Frontal cortex (tissue), 4 donors: ENCODE measurements at places on chromosomes 7 and 10. TPM values are rescaled to one million over a fixed set of nuclear protein-coding genes. Genes with fewer than 3 reads are reported as not detected.

Gene MYOF
- 2.9 TPM for total RNA-seq

DNA sequence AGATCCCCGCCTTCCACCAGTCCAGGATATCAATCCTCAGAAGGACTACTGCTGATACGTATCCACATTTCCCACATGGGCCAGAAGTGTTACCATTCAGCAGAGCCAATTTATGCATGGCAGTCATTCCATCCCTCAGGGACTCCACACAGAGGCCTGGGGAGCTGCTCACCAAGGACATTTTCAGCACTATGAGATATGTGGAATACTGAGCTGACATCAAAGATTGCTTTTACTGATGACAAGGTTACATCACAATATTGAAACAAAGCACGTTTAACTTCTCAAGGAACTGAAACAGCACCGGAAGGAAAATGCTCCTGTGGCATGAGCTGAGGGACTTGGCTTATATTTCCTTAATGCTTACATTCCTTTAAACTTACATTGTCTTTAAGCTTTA, 335.1 kb downstream of the BMPER start:
- DNase-seq = no peak

GRCh38 chr10:7085147-7085912, 325.5 kb downstream of the SFMBT2 start:
- peak; percentile 20 for DNase-seq

GRCh38 chr7:48894574-48894973, 29.8 kb upstream of the CDC14C start:
- DNase-seq = no peak

GRCh38 chr10:105538874-105539273, 897.8 kb downstream of the SORCS3 start:
- DNase-seq = no peak

DNA sequence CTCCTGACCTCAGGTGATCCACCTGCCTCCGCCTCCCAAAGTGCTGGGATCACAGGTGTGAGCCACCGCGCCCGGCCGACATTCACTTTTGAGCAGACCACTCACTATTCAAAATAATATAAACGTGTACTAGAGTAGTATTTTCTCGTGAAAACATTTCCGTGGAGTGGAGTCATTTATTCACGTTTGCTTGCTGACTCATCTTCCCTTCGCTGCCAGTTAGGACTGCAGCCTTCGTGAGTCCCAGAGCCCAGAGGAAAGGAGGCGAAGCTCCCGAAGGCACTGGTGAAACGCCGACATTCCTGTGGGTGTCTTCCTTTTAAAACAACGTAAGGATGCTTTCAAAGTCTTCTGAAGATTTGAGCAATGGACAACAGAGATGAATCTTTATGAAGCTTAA, 10.9 kb upstream of the INPP5A start:
- DNase-seq = no peak

DNA sequence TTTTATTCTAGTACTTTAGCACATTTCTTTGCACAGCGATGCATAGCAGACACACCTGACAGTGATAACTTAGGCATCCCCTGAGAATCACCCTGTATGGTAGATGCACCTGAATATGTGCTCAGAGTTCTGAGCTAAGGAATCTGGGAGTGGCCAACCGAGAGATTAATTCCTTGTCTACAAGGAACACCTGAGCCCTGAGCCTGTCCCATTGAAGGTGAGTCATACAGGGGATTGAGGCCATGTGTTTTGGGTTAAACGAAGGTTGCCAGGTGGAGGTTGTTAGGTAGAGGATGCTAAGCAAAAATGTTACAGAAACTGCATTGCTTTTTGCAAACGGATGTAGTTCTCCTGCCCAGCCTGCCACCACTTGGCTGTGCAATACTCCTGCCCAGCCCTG, 128.9 kb downstream of the AMPH start:
- DNase-seq = no peak

Gene PPP1R17
- total RNA-seq = 2.9 TPM

Gene MACC1
- total RNA-seq = 0.41 TPM

DNA sequence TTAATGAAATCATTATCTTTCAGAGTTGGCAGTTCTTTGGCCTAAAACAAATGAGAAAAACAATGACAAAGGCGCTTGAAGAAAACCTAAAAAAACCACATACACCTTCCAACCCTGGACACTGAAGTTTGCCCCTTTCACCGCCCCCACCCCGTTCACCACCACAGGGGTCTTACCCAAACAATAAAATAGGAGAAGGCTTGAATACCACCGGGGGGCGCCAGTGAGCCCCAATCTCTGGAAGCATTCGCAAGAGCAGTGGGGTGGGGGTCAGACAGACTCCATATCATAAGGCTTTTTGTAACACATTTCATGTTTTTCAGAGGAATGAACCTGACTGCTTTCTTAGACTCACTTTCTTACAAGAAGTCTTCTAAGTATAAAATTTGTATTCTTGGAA, 163.6 kb downstream of the PIP4K2A start:
- no peak for DNase-seq

DNA sequence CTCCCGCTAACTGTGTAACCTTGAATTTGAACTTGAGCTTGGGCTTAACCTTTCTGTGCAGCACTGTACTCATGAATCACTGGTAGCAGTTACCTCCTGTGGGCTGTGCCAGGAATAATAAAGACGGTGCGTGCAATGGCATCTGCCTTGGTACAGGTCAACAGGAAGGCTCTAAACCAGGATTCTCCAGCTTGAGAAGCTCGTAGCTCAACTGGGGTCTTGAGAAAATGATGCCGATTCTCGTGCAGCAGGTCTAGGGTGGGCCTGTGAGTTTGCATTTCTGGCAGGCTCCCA, 112.5 kb upstream of the ANLN start:
- DNase-seq = no peak

Gene LMBR1
- 207 TPM for total RNA-seq

DNA sequence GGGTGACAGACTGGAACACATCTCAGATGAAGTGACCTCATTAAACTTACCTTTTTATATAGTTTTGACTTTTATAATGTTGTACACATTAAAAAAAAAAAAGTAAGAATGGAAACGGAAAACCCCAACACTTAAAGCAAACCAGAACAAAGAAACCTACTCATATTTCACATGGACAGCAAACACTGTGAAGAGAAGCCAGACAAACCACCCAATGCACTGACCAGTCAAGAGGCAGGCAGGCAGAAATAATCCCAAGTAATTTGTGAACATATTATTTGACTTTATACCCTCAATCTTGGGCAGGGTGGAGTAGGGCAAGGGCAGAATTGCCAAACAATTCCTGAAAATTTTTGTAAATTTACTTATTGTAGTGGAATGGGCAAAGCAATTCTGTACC, 39.8 kb downstream of the WAPL start:
- no peak for DNase-seq

DNA sequence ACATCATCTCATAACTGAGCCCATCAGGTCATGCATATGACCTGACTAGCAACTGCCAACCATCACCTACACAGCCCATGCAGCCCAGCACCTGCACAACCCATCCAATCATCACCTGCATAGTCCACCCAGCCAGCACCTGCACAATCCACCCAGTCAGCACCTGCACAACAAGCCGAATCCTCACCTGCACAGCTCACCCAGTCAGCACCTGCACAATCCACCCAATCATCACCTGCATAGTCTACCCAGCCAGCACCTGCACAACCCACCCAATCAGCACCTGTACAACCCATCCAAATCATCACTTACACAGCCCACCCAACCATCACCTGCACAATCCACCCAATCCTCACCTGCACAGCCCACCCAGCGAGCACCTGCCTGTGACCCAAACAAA, 33.4 kb upstream of the WDFY4 start:
- DNase-seq = no peak

- no peak for DNase-seq
These were observed 489.2 kb downstream of the ZNF33B start for GRCh38 chr10:42149027-42149700.

Gene LFNG
- total RNA-seq = 9.4 TPM

Gene ZPBP
- total RNA-seq = 0.41 TPM

DNA sequence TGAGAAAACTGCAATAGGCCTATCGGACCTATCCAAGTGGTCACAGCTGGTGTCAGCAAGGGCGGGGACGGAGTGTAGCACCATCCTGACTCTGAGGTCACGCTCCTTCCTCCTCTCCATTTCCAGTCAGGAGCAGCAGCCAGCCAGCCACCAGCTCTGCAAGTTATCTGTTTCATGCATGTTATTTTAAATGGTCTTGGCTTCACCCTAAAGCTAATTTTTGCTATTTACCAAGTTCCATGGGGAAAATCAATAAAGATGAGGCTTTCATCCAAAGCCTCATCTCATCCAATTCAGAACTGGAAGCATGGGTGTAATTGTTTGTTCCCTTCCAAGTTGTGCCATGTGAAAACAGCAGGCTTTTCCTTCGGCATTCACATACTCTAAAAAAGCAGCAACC, 49.3 kb downstream of the ICA1 start:
- no peak for DNase-seq

DNA sequence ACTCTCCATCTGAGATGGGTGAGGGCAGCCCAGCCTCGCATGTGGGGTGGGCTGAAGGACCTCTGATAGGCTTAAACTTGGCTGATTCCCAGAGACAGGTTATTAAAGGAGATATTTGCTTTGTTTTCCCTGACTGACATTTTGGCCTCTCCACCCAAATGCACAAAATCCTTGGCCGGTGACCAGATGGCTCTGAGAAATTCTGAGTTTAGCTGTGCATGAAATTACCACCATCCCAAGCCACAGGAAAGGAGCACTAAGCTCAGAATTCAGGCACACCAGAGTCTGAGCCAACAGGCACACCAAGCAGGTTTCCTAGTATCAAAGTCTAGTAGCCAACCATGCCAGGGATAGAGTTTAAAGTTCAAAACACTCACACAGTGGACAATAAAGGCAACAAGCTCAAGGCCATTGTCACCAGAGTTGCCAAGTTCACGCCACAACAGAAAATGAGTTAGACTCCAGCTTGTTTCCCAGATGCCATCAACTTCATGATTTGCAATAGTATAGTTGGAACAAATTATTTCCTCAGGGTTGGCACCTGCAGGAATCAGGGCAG, 387.6 kb downstream of the KCNMA1 start:
- no peak for DNase-seq

DNA sequence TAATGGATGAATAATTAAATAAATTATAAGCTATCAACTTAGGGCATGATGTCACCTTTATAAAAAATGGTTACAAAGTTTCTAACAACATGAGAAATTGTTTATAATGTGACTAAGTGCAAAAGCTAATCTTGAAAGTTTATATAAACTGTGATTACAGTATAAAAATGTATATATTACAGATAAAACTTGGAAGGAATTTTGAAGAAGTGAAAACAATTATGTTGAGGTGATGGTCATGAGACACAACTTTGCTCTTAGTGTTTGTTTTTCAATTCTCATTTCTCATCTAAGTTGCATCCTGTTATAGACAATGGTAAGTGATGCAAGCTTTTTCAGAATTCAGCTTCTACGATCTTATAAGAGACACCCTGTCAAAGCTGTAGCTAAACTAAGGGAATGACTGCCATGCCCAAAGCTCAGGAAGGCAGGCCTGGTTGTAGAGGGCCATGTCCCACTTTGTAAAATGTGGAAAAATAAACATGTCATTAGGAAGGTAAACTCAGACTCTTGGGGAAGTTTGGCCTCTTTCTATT, 23.9 kb downstream of the MACC1 start:
- DNase-seq = no peak

Gene CALCR
- under 0.01 TPM for total RNA-seq

Gene AFAP1L2
- 6.1 TPM for total RNA-seq

DNA sequence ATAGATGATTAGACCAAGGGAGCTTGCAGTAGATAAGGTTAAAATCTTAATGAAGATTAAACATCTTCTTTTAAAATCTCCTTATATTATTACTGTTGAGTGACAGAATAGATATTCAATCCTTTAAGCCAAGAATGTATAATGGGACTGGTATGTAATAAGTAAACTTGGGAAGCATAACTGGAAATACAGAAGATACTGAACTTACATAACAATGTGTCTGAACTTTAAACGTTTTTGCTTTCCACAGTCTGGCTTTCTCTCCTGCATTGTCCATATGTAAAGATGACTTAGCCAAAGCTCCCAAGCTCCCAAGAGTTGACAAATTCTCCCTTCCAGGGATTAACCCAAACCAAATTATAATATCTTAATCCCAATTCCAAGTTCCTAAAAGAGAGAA, 129.8 kb downstream of the KCND2 start:
- DNase-seq = no peak

- DNase-seq = no peak
These were observed 156.9 kb upstream of the SH2B2 start for GRCh38 chr7:102129636-102130370.

DNA sequence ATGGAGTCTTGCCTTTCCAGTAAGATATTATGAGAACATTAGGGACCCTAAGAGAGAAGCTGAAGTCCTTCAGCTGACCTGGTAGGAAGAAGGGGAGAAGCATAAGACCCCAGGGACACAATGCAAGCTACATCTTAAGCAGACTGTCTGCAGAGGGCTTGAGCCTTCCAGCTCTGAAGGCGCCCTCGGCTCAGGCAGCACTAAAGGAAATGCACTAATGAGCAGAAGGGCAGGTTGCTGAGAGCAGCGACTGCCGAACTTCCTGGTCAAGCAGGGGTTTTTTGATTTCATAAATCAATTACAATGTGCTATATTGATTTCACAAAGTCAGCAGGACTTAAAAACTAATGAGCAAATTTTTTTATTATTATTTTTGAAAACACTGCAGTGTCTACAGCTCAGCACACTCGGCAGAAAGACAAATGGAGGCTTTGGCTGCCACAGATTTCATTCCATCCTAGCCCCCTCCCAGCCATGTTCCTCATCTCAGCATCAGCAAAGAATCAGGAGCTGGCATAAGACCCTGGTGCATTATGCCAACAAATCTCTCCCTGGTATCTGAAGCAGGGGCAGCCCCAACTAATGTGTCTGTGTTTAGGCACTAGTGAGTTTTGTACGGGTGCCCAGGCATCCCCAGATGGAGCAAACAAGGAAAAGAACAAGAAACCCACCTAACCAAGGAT, 57.1 kb downstream of the LRRTM3 start:
- no peak for DNase-seq

DNA sequence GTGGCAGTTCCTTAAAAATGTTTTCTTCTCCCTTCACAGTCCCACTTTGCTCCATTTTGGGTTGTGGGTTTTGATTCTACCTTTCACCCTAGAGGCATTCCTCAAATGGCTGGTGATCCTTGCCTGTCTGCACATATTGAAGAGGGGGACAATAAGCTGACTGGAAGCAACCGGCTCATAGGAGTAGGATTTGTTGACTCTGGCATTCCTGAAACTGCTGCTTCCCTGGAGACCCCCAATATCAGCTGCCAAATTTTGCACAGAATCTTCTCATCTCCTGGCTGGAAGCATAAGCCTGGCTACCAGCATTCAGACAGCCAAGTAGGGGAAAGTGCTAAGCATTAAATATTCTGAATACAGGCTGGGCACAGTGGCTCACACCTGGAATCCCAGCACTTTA, 53.7 kb downstream of the KIF5B start:
- DNase-seq = no peak

Gene SYT15B
- not detected for total RNA-seq
